ENCODE measurements at places on chromosomes 4 and X.
A peak's percentile ranks its signal among the peaks of the same experiment; 100 is the strongest.

- DNase-seq, result no peak
Measured at GRCh38 chr4:56303921-56304320, 83.4 kb downstream of the AASDH start.

- peak; percentile 40 for DNase-seq
Measured at GRCh38 chr4:108030332-108030731, 40.6 kb downstream of the HADH start.

GRCh38 chrX:140022482-140022881 lies 57.2 kb upstream of the CXorf66 start:
- DNase-seq, result no peak

DNA sequence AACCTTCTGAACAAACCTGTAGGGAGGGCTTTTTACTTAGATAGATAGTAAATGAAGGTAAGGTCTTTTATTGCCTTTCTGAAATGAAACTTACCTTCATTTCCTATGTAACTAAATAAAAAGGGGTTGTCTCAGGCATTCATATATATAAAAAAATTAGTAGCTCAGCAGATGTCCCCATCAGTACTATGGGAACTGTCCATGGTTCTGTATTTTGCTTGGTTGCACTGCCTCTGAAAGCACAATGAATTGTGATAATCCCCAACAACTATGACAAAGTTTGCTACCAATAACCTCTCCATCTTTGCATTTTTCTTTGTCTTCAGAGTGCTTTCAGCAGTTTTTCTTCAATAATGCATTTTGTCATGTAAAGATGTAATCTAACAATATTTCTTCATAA lies 222.4 kb downstream of the SLIT2 start:
- DNase-seq, result no peak

- no peak for DNase-seq
Measured at GRCh38 chr4:10577018-10577417, 107.5 kb downstream of the CLNK start.

DNA sequence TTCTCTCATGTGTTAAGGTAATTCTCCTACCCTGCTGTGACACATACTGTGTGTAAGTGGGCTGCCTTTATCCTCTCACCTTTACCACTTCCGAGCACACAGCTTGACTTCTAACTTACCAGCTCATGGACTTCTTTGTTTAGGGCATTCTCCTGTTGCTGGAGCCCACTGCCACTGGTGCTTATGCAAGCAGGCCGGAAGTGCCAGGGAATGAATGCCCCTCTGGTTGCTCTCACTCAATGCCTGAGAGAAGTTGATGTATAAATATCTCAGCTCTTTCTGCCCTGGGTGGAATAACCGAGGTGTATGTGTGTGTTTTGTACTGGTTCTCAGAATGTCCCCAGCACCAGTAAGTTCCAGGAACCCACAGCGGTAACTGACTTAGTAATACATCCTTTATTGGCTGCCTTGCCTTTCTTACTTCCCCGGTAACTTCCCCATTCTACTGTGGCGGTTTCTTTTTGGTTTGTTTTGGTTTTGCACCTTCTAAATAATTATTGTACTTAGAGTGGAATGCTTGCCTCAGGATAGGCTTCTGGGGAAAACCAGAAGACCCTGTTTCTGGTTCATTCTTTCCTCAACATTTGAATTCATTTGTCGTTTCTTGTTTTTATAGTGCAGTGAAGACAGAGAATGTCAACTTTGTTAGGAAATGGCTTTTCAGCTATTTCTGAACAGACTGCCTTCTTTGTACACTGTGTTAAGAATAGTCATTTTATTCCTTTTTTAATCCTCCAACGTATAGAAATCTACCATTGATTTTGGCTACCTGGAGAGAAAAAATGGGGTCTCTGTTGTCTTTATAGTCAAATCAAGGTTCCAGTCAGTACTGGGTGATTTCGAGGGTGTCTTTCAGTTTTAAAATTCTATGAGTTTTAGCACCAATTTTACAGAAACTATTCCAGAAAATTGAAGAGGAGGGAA lies 45.4 kb downstream of the CXorf58 start:
- no peak for DNase-seq

DNA sequence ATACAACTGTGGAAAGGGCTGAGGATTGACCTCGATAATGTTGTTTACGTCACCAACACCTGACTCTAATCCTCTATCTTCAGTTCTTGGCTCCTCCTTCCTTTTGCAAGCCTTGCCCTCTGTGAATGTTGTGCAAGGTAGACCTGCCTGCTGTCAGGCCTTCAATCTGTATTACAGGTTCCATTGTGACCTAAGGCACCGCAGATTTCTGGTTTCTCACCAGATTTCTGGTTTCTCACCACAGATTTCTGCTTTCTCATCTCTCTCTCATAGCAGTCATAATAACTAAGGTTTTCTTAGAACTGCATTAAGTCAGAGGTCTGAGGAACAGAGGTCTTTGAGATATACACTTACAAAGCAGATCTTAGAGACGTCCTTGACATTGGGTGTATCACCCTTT lies 51.5 kb upstream of the ETNPPL start:
- no peak for DNase-seq

DNA sequence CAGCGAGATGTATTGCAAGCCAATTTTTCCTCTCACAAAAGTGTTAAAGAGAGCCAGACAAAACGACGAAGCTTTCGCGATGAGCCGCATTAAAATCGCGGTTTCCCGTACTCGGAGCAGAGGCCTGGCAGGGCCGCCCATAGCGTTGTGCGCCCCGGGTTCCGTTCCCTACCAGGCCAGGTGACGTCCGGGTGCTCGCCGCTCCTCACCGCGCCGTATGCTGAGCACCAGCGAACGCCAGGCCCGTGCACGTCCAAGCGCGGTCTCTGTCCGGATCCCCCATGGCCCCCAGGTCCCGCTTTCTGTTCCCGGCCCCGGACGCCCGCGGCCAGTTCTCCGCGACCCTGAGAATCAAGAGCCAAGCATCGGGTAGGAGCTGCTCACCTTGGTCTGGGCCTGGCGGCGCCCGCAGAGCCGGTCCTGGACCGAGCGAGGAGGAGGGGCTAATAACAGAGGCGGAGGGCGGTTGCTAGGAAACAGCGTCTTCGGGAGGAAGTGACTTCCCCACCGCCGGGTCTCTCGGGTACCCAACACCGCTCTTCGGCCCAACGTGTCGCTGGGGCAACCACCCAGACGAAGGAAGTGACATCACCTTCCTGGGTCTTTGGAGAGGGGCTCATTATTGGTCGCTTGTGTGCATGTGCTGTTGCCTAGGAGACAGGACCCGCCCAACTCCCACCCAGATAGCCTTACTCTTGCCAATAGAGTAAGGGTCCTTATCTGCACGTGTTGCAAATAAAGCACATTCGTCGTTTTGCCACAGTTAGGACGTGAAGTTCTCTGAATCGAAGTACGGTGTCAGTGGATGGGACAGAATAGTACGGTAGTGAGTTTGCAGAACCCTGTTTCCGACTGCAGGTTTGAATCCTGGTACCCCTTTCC lies at the start of gene MAP9:
MAP9 (minus strand) TSS at position 579 of the 882 bp plus-strand sequence. CDS start 1,115 bp downstream, outside the sequence.
- DNase-seq, result peak; percentile 83

- no peak for DNase-seq
Measured at GRCh38 chr4:84870398-84871163, 95.9 kb downstream of the WDFY3 start.

DNA sequence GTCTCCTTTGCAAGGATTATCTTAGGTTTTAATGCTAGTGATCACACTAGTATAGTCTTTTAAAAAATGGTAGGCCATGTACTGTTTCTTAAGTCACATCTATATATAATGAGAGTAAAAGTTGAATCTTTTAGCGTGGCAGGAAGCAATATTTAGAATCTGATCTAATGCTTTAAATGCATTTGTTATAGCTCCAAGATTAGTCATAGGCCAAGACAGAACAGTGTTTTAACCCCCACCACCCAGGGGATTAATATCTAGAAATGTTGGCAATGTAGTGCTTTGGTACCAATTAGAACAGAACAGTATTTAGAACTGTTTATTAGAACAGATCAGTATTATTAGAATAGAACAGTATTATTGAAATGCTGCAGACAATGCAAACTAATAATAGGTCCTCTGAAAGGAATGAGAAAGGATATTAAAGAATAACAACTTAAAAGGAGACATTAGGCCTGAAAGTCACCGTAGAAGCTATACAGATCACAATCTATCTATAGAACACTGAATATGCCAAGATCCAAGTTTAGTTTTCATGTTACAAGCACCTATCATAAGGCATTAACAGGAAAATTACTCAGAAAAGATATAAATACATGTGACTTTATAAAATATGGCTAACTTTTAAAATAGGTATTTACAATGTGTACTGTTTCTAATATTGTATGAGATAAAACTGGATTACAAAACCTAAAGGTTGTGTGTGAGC lies 146.2 kb downstream of the NPNT start:
- no peak for DNase-seq

DNA sequence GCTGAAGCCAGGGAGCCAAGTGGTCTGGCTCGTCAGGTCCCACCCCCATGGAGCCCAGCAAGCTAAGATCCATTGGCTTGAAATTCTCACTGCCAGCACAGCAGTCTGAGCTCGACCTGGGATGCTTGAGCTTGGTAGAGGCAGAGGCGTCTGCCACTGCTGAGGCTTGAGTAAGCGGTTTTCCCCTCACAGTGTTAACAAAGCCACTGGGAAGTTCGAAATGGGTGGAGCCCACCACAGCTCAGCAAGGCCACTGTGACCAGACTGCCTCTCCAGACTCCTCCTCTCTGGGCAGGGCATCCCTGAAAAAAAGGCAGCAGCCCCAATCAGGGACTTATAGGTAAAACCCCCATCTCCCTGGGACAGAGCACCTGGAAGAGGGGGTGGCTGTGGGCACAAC lies 353.8 kb downstream of the NAP1L3 start:
- no peak for DNase-seq

- DNase-seq, result no peak
Measured at GRCh38 chr4:149493492-149493891, 322.2 kb downstream of the IQCM start.

DNA sequence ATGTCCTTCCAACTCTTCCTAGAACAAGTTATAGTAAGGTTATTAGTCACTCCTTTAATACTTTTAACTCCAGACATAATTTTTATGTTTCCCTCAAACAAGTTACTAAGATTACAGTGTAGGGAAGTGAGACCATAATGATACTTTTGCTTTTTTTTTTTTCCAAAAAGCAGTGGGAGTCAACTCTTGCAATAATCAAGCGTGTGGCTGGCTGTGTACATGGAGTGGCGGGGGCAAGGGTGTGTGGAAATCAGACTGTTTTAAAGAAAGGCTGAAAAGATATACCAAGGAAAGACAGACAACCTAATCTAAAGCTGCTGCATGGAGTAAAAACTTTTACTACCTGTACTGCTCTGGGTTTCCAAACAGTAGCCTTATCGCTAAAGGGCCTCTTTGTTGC lies 4.1 kb downstream of the NOA1 start:
- DNase-seq, result no peak

DNA sequence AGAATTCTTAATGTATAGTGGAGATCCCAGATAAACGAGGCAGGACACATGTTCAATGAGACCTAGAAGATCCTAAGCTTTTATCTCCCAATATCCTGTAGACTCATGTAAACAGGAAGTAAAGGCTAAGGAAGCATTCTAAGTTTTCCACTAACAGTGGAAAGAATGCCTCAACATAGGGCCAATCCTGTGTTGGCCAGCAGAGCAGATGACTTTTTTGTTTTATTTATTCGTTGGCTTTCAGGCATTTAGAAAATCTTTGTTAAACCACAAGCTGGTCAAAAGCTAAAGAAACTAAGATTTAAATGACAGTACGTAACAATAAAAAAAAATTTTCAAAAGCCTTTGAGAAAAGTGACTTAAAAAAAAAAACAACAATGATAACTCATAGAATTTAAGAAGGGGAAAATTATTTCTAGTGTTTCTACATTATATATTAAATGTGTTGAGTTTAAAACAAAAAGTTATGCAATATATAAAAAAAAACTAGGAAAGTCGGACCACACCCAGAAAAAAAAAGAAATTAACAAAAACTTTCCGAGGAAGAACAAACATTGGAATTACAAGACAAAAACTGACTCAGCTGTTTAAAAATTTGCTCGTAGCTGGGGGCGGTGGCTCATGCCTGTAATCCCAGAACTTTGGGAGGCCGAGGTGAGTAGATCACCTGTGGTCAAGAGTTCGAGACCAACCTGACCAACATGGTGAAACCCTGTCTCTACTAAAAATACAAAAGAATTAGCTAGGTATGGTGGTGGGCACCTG lies 759.3 kb downstream of the FSTL5 start:
- no peak for DNase-seq

DNA sequence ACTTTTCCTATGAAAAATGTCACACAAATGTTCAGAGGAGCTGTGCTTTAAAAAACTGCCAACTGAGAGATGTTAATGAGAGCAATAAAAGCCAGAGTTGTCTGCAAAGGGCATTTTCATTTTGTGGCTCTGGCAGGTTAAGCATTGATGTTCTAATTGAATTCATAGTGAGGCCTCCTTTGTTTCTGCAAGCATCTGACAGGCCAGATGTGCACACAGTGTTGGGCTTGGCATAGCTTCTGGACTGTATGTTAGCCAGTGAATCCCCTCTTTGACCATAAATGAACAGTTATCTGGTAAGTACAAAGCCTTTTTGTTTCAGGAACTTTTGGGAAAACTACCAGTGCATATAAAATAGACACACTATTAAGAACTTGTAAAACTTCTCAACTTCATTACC lies 81.9 kb downstream of the JADE3 start:
- no peak for DNase-seq

DNA sequence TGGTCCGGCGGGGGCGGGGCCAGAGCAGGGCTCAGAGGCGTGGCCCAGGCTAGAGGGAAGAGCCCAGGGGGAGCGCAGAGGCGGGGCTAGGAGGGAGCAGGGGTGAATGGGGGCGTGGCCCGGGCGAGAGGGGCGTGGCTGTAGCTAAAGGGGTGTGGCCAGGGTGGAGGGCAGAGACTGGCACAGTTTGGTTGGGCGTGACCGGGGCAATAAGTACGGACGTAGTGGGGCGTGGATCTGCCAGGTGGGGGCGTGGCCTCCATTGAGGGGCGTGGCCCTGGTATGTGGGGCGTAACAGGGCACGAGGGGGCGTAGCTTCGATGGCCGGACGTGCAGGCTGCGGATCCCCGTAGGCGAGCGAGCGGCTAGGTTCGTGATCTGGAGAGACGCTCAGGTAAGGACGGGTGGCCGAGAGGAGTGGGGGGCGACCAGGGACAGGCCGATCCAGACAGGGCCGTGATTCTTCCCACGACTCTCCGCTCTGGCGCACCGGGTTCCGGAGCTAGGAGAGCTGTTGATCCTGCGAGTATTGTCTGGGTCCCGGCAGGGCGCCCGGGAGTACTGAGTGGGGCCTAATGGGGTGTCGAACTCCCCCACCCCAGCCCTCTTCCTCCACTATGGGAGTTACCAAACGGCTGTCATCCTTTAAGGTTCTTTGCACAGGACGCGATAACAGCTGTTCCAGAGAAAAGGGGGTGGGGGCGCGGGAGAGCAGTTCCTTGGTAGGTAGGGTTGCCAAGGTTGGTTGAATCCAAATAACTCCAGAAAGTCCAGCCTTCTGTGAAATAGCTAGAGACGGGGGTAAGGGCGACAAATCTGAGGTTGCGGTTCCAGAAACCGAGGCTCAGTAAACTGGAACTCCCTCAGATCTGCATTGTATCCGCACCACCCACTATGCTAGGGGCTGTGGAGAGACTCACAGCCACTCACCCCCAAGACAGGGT lies at the start of gene CA5B:
CA5B (plus strand) TSS at position 312 of the 944 bp plus-strand sequence. CDS start 11,754 bp downstream, outside the sequence.
- DNase-seq, result peak; percentile 92
